ENCODE measurements at places on chromosomes 2 and 18.

DNA sequence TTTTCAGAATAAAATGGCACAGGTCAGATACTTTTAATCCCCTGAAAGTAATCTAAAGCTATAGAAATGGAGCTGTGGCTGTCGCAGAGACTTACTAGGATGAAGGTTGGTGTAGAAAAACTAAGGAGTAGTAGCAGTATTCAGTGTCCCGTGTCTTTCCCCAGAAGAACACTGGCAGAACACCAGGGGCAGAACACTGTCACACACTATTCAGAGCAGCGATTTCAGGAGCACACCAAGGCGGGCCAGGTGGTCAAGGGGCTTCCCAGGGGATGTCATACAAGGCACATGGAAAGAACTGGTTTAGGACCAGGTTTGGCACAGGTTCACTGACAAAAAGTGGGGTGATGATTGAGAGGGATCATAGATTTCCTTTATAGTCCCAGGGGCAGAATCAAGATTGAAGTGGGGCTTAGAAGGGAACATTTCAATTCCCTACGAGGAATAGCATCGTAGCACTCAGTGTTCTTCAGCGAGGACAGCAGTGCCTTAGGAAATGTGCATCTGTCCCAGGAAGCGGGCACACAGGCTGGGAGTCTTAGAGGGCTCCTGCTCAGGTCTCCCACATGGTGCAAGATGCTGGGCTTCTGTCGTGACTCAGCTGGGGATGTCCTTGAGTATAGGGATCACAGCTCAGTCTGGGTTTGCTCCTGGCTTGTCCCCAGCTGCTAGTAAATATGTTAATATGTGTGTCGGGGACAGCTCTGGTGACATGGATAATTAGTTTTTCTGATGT, 22.6 kb downstream of the BCL2L11 start:
- H3K27ac ChIP-seq = no peak overlapping the region
- no peak overlapping the region for H3K4me3 ChIP-seq
- DNase-seq = no peak
- peaks cover 2% of the 10 kb centered on the region for H3K36me3 ChIP-seq
- H3K4me1 ChIP-seq = peaks cover 9% of the 10 kb centered on the region
- no peaks in the 10 kb centered on the region for H3K27me3 ChIP-seq

- DNase-seq = no peak
- no peak overlapping the region for H3K27ac ChIP-seq
- no peaks in the 10 kb centered on the region for H3K36me3 ChIP-seq
- H3K4me1 ChIP-seq = no peaks in the 10 kb centered on the region
- no peak overlapping the region for H3K4me3 ChIP-seq
- peaks cover 17% of the 10 kb centered on the region for H3K27me3 ChIP-seq
Observed at GRCh38 chr2:67272195-67272594, 124.9 kb upstream of the ETAA1 start.

DNA sequence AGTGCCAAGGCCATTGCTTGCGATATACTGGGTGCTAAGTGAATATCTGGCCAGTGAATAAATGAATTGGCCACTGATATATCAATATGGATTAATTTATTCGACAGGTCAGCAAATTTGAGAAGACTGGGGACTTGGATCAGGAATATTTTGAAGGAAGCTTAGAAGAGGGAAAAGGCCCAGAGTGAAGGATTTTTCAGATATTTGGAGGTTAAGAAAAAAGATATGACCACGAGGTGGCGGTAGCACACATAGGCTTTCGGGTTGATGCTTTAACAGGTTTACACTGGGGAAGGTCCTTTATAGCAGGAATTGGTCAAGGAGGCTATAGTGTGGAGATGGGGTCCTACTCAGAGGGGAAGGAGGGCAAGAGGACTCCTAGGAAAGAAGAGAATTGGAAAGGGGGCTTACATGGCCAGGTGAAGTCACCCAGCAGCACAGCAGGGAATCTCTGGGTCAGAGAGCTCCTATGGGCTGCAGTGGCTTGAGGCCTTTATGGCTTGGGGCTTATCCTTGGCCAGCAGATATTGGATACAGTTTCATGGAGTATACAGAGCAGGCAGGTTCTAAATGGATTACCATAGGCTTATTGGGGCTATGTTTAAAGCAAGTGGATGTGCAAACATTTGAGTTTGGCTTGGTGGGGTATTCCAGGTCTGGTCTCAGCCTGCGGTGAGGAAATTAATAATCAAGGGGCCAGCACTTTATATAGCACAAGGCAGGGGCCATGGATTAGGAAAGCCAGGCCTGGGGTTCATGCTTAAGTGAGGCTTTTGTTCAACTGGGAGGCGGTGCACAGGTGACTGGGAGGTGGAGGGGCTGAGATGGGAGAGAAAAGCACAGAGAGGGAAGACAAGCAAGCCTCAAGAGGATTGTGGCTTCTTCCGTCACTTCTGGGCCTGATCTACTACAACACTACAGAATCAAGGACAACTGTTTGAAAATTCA, 9.7 kb downstream of the IL1RN start:
- H3K27me3 ChIP-seq = no peaks in the 10 kb centered on the region
- peaks cover 17% of the 10 kb centered on the region for H3K4me1 ChIP-seq
- H3K36me3 ChIP-seq = peaks cover 2% of the 10 kb centered on the region
- H3K4me3 ChIP-seq = peak overlapping the region; percentile 56
- DNase-seq = no peak

- no peak overlapping the region for H3K27ac ChIP-seq
- H3K36me3 ChIP-seq = no peaks in the 10 kb centered on the region
- H3K4me1 ChIP-seq = no peaks in the 10 kb centered on the region
- no peak for DNase-seq
- H3K27me3 ChIP-seq = peaks cover 6% of the 10 kb centered on the region
Observed at GRCh38 chr2:29492701-29493100, 377.5 kb downstream of the CLIP4 start.

- DNase-seq = no peak
- H3K36me3 ChIP-seq = peaks cover 13% of the 10 kb centered on the region
- no peaks in the 10 kb centered on the region for H3K27me3 ChIP-seq
- no peaks in the 10 kb centered on the region for H3K4me1 ChIP-seq
- H3K4me3 ChIP-seq = no peak overlapping the region
- H3K27ac ChIP-seq = no peak overlapping the region
Observed at GRCh38 chr2:157761520-157761919, 114.6 kb downstream of the ACVR1 start.

GRCh38 chr2:70443726-70444125, 109.9 kb downstream of the TGFA start:
- no peak for DNase-seq
- H3K27me3 ChIP-seq = no peaks in the 10 kb centered on the region
- H3K4me1 ChIP-seq = peaks cover 26% of the 10 kb centered on the region
- H3K36me3 ChIP-seq = no peaks in the 10 kb centered on the region
- no peak overlapping the region for H3K4me3 ChIP-seq
- H3K27ac ChIP-seq = peak overlapping the region; percentile 14

- H3K4me1 ChIP-seq = peaks cover 2% of the 10 kb centered on the region
- peaks cover 37% of the 10 kb centered on the region for H3K27me3 ChIP-seq
- peaks cover 2% of the 10 kb centered on the region for H3K36me3 ChIP-seq
- no peak for DNase-seq
- no peak overlapping the region for H3K27ac ChIP-seq
Observed at GRCh38 chr2:70574618-70575017, 21.0 kb upstream of the TGFA start.

GRCh38 chr2:13508671-13509070, 791.9 kb downstream of the TRIB2 start:
- DNase-seq = no peak
- no peaks in the 10 kb centered on the region for H3K27me3 ChIP-seq
- no peak overlapping the region for H3K4me3 ChIP-seq
- no peaks in the 10 kb centered on the region for H3K36me3 ChIP-seq

GRCh38 chr18:9477509-9477908, 2.2 kb downstream of the RALBP1 start:
- peaks cover 12% of the 10 kb centered on the region for H3K36me3 ChIP-seq
- H3K27me3 ChIP-seq = peaks cover 16% of the 10 kb centered on the region
- H3K4me3 ChIP-seq = no peak overlapping the region
- DNase-seq = no peak

DNA sequence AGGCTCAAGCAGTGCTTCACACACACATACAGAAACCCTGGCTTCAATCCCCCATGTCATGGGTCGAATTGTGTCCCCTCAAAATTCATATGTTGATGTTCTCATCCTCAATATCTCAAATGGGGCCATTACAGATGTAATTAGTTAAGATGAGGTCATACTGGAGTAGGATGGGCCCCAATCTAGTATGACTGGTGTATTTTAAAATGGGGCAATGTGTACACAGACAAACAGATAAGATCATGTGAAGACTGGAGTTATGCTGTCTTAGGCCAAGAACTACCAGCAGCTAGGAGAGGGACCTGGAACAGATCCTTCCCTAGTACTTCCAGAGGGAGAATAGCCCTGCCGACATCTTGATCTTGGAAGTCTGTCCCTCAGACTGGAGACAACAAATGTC, 167.7 kb downstream of the MYO3B start:
- H3K4me3 ChIP-seq = no peak overlapping the region
- peaks cover 28% of the 10 kb centered on the region for H3K27me3 ChIP-seq
- no peak for DNase-seq

DNA sequence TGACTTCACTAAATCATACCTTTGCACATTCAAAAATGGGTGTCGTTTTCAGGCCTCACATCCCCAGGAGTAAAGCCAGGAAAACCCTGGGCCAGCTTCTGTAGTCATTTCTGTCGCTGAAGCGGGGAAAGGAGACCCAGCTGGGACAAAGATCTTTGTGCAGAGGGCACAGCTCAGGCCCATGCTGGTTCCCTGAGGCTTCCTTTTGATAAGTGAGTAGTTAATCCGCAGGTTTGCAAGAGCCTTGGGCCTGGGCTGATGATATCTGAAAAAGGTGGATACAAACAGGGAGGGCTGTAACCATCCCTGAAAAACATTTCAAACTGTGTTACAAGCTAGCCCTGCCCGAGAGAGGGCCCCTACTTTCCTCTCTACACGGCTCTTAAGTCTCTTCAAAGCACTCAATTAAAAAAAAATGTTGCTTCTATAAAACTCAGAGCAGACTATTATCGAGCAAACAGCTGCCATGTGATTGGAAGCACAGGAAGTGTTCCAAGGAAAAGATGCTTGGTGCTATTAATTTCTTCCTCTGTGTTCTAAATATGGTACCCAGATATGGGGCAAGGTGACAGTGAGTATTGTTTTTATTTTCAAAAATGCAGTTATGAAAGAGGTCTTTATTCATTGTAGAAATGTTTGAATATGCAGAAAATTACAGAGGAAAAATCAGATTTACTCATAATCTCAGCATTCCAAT, 117.2 kb downstream of the LNPK start:
- no peaks in the 10 kb centered on the region for H3K4me1 ChIP-seq
- no peak overlapping the region for H3K4me3 ChIP-seq
- no peak for DNase-seq
- H3K27ac ChIP-seq = no peak overlapping the region

- DNase-seq = no peak
- peaks cover 7% of the 10 kb centered on the region for H3K36me3 ChIP-seq
- H3K27me3 ChIP-seq = no peaks in the 10 kb centered on the region
- no peak overlapping the region for H3K27ac ChIP-seq
Observed at GRCh38 chr2:61363580-61363979, 107.3 kb downstream of the USP34 start.

- H3K4me3 ChIP-seq = no peak overlapping the region
- H3K27ac ChIP-seq = no peak overlapping the region
- no peak for DNase-seq
- no peaks in the 10 kb centered on the region for H3K36me3 ChIP-seq
- peaks cover 25% of the 10 kb centered on the region for H3K27me3 ChIP-seq
Observed at GRCh38 chr2:231339316-231339715, 56.2 kb upstream of the B3GNT7 start.

DNA sequence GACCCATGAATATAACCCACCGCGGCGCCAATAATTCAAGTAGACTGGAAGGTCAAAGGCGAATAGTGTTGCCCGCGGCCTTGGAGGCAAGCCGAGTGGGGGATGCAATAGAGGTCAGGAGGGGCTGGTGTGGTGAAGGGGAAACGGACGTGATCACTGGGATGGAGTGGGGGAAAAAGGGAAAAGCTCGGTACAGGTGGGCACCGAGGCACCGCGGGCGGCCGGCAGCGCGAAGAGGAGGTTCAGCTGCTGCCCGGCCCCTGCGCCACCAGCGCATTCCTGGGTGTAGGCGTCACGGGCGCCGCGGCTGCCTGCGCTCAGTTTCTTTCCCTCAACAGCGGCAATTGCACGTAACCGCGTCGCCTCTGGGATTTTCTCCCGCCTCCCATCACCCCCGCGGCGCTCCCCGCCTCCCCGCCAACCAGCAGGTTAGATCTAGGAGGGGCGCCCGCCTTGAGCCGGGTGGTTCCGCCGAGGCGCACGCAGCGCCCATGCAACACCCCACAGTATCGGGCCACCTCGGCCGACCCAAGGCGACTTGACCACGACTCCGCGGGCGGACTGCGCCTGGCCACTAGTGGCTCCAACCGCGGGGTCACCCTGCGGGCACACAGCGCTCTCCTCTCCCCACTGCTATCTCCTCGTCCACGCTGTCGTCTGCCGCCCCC, 1.5 kb downstream of the RND3 start:
- peaks cover 56% of the 10 kb centered on the region for H3K27me3 ChIP-seq
- no peak overlapping the region for H3K27ac ChIP-seq
- DNase-seq = no peak
